ENCODE measurements at places on chromosomes 3 and 15. TPM values are rescaled to one million over a fixed set of nuclear protein-coding genes. Genes with fewer than 3 reads are reported as not detected.

DNA sequence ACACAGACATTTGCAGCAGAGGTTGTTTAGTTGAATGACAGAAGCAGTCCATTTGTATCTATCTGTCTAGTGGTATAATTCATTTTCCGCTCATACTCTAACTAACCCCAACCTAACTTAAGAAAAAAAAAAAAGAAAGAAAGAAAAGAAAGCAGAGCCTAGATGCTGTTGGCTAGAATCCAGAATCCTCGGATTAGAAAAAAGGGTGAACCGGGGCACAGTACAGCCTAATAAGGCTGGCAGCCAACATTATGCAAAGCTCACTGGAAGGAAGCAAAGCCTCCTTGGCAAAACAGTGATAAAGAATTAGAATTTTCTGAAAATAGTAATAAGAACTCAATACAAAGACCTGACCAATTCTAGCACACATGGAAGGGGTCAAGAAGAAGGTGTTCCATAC lies 640.8 kb downstream of the TUSC7 start:
- DNase-seq, result no peak

SAMMSON gene
- total RNA-seq, result 1.3 TPM

DNA sequence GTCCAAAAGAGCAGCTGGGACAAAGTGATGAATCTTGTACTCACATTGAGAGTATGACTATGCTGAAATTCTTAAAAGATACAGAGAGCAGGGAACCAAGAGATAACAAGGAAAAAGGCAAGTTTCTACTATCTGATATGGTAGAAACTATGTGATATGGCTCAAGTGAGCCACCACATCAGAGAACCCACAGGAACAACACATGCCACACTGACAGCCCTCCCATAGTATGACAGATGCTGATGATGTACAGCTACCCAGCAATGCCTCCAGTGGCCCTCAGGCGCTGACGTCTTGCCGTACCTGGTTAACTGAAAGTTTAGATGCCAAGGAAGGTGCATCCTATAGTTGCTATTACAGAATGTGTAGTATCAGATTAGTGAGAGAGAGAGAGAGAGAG lies 42.4 kb downstream of the CHAC1 start:
- peak; percentile 14 for DNase-seq

NPAP1 gene
- total RNA-seq, result not detected

ACOX2 gene
- total RNA-seq, result not detected

- no peak for DNase-seq
Observed at GRCh38 chr3:21435871-21436270, 315.1 kb downstream of the ZNF385D start.

DNA sequence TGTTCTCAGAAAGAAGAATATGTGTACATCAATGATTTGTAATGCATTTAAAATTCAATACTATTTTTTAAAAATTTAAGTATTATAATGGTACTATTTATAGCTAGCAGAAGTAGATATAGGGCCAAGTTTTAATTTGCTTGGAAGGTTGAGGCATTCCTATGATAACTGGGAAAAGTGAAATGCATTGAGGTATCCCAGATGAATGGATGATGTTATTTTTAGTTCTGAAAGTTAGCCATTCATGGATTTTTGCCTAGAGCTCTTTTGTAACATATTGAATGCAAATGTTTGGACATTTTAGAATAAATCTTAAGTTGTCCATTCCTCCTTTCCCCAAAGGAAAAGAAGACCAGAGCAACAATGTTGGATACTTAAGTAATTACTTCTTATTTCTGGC lies 47.6 kb downstream of the GAP43 start:
- no peak for DNase-seq

SHC4 gene
- 0.51 TPM for total RNA-seq

- DNase-seq, result no peak
Observed at GRCh38 chr3:178437236-178437635, 99.0 kb upstream of the KCNMB2 start.

INSYN1 gene
- total RNA-seq, result not detected

GRCh38 chr15:76138436-76138835 lies 78.7 kb downstream of the TMEM266 start:
- DNase-seq, result no peak

DNA sequence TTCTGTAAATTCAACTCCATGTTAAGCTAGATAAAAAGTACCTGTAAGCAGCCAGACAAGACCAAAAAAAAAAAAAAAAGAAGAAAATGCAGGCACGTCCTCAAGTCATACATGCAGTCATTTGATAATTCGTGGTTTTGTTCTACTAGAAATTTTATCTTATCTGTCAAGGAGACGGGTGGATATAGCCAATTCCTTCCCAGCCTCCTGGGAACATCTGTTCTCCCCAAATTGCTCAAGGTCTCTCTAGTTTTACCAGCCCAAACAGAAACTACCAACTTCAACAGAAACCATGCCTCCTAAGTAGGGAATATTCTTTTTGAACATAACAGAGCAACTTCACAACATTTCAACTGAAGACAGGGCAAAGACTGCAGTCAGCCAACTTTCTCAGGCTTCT lies 19.5 kb downstream of the RYK start:
- peak; percentile 28 for DNase-seq

DNA sequence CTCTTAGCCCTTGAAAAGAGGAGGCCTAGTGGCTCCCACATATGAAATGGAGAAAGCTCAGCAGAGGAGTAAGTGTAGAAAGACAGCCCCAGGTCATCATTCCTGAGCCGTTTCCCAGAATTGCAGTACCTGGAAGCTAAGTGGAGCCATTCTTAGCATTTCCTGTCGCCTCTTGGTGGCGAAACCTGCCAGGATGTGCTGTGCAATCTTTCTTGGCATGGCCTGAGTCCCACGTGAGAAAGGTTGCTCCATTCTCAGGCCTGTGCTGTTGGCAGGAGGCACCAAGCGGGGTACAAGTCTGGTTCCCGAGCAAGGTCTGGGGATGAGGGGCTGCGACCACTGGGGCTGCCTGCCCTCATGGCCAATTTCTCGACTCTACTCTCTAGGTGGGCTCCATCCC lies 207.2 kb upstream of the TPM1 start:
- no peak for DNase-seq

DNA sequence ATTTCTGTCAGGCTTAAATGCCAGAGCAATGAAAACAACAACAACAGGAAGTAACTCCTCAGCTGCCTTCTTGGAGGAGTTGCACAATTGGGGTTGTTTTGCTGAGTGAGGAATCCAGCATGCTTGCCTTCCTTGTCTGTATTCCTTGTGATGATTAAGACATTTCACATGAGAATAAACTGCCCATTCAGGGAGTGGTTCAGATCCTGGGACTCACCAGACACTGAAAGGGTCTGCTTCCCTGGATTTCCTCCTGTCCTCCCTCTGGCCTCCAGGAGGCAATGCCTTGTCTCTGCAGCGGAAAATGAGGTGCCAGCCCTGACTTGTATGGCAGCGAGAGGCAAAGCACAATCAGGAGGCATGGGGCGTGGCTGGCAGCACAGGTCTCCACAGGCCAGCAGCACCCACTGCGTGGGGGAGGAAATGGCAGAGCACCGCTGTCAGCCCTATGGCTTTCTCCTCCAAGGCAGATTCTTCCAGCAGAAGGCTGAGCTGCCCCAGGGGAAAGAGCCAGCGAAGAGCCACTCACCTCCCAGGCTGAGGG lies 41.5 kb downstream of the RBP2 start:
- no peak for DNase-seq

TMEM44 gene
- 16.9 TPM for total RNA-seq

- no peak for DNase-seq
Observed at GRCh38 chr15:89766357-89767311, 9.5 kb upstream of the MESP2 start.

- peak; percentile 43 for DNase-seq
Observed at GRCh38 chr15:40333922-40334492, 6.7 kb downstream of the CCDC9B start.

ANKRD63 gene
- 1.8 TPM for total RNA-seq

All from K562 (cell line).